ENCODE measurements at places on chromosomes 5 and 9. TPM values are rescaled to one million over a fixed set of nuclear protein-coding genes. Genes with fewer than 3 reads are reported as not detected.
A peak's percentile ranks its signal among the peaks of the same experiment; 100 is the strongest.

- DNase-seq = no peak
- peaks cover 19% of the 10 kb centered on the region for H3K4me1 ChIP-seq
- H3K4me3 ChIP-seq = peak overlapping the region; percentile 16
These were observed 439.0 kb downstream of the ENC1 start for GRCh38 chr5:74201334-74202081.

- no peak for DNase-seq
- H3K27me3 ChIP-seq = no peaks in the 10 kb centered on the region
- H3K4me3 ChIP-seq = no peak overlapping the region
- H3K36me3 ChIP-seq = no peaks in the 10 kb centered on the region
- no peak overlapping the region for H3K27ac ChIP-seq
These were observed 318.8 kb upstream of the ELAVL2 start for GRCh38 chr9:24144796-24145195.

DNA sequence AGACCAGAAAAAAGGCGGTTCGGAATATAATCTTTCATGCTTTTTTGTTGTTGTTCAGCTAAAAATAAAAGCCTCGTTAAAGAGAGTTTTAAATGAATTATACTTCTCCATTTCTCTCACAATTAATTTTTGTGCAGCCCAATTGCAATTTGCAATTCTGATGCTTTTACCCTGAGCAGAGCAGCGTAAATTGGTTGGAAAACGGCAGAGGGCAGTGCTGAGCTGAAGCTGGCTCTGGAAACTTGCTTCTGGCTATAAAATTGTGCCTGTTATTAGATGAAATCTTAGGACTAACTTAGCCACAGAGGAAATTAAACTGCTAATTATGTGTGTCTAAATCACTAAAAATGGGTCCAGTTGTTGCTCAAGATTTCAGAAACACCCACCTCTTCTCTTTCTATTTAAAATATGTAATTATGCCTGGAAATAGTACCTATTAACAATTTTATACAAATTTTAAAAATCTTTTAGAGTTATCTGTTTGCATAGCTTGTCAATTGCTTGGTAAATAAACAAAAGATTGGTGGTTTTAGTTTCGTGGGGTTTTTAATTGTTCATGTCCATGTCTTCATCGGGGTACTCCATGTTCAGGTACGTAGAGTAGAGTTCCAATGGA is 441.8 kb upstream of the TLE4 start:
- H3K27me3 ChIP-seq = peaks cover 26% of the 10 kb centered on the region
- no peaks in the 10 kb centered on the region for H3K36me3 ChIP-seq
- peak; percentile 73 for DNase-seq
- peaks cover 6% of the 10 kb centered on the region for H3K4me1 ChIP-seq
- no peak overlapping the region for H3K4me3 ChIP-seq

DNA sequence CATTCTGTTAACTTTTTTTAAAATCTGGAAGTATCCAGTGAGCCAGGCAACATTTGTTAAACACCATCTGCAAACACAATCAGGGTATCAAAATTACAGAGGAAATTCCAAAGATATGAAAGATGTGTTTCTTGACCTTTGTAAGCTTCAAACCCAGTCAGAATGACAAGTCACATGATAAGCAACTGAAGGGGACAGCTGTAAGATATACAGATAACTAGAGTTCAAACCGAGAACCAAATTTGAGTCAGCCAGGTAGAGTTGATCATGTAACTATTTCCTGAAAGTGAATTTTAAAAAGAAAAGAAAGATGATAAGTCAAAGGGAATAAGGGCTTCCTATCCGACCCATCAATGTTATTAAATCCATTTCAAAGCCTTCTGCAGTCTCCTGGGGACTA is 196.2 kb downstream of the DEPDC1B start:
- H3K4me1 ChIP-seq = peaks cover 8% of the 10 kb centered on the region
- peak overlapping the region; percentile 39 for H3K27ac ChIP-seq
- H3K4me3 ChIP-seq = peak overlapping the region; percentile 3
- no peak for DNase-seq
- H3K36me3 ChIP-seq = no peaks in the 10 kb centered on the region

GRCh38 chr5:176817369-176817840 is 7.0 kb downstream of the UNC5A start:
- H3K4me3 ChIP-seq = no peak overlapping the region
- H3K27me3 ChIP-seq = peaks cover 68% of the 10 kb centered on the region
- no peak overlapping the region for H3K27ac ChIP-seq
- H3K36me3 ChIP-seq = no peaks in the 10 kb centered on the region
- DNase-seq = no peak

GRCh38 chr9:73714294-73714693 is 562.6 kb downstream of the ANXA1 start:
- no peak overlapping the region for H3K27ac ChIP-seq
- DNase-seq = no peak
- no peaks in the 10 kb centered on the region for H3K27me3 ChIP-seq
- no peak overlapping the region for H3K4me3 ChIP-seq
- no peaks in the 10 kb centered on the region for H3K36me3 ChIP-seq

- no peak overlapping the region for H3K4me3 ChIP-seq
- H3K27ac ChIP-seq = no peak overlapping the region
- DNase-seq = no peak
- H3K4me1 ChIP-seq = peaks cover 38% of the 10 kb centered on the region
These were observed 55.1 kb downstream of the C9orf152 start for GRCh38 chr9:110152704-110153374.

GRCh38 chr5:127409921-127410675 is 107.3 kb upstream of the PRRC1 start:
- no peak overlapping the region for H3K4me3 ChIP-seq
- H3K36me3 ChIP-seq = no peaks in the 10 kb centered on the region
- no peak overlapping the region for H3K27ac ChIP-seq

DNA sequence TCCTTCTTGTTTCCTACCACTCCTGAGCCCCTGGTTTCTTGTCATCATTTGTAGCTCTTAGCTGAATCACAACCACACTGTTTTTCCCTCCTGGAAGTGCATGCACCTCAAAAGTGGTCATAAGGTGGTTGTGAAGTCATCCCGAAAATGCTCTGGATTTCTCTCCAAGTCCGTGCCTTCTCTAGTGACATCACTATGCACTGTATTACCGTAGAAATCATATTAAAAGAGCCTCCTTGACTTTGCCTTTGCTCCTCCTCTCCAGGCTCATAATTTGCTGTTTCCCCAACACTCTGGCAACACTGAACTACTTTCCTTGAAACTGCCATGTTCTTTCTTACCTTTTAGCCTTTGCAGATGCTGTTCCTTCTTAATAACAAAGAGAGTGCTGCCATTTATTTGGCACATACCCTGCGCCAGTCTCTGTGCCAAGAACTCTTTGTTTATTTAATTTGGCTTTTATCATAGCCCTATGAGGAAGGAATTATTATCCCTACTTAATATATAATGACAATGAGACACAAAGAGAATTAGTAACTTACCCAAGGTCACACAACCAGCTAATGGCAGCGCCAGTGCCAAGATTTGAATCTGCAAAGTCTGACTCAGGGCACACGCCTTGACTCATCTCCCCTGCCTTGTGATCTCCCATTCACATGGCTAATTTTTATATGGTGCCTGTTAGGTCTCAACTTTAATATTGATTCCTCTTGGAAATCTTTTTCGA is 115.4 kb downstream of the KIF4B start:
- H3K4me1 ChIP-seq = no peaks in the 10 kb centered on the region
- DNase-seq = no peak
- no peak overlapping the region for H3K4me3 ChIP-seq
- no peaks in the 10 kb centered on the region for H3K36me3 ChIP-seq
- H3K27ac ChIP-seq = no peak overlapping the region

DNA sequence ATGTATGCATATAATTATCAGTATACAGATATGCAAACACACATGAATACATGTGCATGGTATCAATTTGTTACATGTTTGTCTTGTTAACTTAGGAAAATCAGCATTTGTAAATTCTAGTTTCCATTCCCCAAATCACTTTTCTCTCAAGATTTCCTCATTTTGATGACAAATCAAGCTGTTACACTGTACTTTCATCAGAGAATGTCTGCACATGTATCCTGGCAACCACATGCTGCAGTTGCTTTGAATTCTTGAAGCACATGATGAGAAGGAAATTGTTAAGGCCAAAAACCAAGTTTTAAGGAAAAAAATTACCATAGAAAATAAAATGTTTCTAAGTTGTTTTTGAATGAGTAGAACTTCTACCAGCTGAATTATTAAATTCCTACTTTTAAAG is 1834.5 kb downstream of the EFNA5 start:
- H3K4me1 ChIP-seq = no peaks in the 10 kb centered on the region
- H3K27me3 ChIP-seq = no peaks in the 10 kb centered on the region
- H3K36me3 ChIP-seq = no peaks in the 10 kb centered on the region
- no peak overlapping the region for H3K4me3 ChIP-seq
- no peak overlapping the region for H3K27ac ChIP-seq

The MAMDC4 gene
- 29.1 TPM for total RNA-seq

The AIF1L gene
- total RNA-seq = 44.1 TPM

The SPINK13 gene
- total RNA-seq = not detected

The TMOD1 gene
- total RNA-seq = 10.5 TPM

The IGFBPL1 gene
- 26.7 TPM for total RNA-seq
